ENCODE measurements at places on chromosomes 5 and 9.
A peak's percentile ranks its signal among the peaks of the same experiment; 100 is the strongest.

DNA sequence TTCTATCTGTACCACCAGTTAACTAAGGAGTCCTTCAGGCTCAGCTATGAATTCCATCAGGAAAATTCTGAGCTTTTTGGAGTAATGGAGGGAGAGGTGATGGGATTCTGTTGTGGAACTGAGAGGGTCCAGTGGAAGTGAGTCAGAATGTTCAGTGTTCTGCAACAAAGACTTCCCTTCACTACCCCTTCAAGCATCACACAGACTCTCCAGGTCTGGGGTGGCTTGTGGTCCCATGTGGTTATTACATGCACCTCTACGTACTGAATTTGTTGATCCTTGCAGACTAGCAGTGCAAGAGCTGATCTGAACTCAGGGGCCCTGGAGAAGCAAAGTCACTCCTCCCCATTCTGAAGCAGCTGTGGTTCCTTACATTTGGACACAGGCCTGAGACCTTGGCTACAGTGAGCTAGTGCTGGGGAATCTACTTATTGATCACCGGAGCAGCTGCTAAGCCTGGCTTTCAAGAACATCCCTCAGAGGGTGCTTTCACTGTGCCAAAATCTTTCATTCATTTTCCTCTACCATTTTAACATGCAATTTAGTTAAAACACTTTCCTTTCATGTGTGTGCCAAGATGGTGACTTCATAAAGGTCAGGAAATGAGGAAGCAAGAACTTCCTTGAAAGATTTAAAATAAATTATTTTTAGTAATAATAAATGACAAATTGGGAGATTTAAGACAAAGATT is 75.0 kb upstream of the TNC start:
- DNase-seq: no peak

GRCh38 chr9:21708260-21708711 is 94.2 kb upstream of the MTAP start:
- DNase-seq: no peak

GRCh38 chr5:150599917-150600511 is 40.4 kb upstream of the SYNPO start:
- no peak for DNase-seq

- no peak for DNase-seq
Measured at GRCh38 chr9:70962761-70963440, 158.5 kb downstream of the TRPM3 start.

DNA sequence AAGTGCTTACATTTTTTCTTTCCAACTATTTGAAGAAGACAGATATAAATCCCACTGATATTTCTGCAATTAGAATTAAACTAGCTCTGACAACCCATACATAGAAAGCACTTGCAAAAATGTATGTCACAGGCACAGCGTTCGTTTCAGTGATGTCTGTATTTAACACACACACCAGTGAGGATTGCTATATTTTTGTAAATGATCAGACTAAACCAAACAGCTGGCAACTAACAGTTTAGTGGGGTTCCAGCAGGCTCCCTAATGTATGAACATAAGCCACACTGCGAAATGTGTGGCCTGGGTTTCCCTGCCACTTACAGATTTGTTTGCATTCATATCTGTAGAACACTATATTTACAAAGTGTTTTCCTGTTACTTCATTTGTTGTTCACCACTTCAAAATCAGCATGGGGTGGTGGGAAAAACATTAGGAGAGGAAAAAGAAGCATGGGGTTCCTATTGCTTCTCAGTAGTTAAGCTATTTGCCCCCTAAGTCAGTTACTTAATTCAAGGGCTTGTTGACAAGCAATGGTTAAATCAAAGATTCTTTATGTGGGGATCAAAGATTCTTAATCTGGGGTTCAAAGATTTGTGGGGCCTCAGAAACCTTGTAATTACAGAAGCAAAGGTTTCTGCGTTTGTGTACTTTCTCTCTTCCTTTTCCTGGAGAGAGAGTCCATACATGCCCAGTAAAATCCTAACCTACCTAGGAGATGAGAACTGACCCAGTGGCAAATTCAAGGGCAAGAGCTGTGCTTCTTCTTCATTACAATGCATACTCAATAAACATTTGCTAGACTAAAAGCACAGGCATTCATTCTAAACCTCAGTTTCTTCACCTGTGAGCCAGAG is 27.1 kb downstream of the ZNF608 start:
- no peak for DNase-seq

DNA sequence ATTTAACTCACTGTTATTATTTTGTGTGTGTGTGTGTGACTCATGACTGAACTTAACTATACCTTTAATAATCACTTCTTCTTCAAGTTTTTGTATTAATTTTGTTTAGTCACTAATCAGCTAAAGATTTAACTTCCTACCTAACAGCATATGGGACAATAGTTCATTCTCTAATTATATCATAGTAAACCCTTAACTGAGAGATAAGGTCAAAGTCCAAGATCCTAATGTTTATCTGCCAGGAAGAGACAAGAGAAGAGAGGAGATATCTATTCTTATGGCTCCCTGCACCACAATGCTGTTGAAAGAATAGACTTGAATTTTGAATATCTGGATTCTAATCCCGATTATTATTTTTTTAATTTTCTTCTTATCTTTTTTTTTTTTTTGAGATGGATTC is 28.1 kb downstream of the FREM1 start:
- no peak for DNase-seq

- no peak for DNase-seq
Measured at GRCh38 chr5:135343413-135343812, 55.6 kb downstream of the MACROH2A1 start.

GRCh38 chr9:71121275-71122021 is at the start of gene TRPM3:
Gene TRPM3, minus strand, starts transcription at chr9:71121621. Its CDS starts 267 bp downstream, at chr9:71121354.
- peak; percentile 7 for DNase-seq

DNA sequence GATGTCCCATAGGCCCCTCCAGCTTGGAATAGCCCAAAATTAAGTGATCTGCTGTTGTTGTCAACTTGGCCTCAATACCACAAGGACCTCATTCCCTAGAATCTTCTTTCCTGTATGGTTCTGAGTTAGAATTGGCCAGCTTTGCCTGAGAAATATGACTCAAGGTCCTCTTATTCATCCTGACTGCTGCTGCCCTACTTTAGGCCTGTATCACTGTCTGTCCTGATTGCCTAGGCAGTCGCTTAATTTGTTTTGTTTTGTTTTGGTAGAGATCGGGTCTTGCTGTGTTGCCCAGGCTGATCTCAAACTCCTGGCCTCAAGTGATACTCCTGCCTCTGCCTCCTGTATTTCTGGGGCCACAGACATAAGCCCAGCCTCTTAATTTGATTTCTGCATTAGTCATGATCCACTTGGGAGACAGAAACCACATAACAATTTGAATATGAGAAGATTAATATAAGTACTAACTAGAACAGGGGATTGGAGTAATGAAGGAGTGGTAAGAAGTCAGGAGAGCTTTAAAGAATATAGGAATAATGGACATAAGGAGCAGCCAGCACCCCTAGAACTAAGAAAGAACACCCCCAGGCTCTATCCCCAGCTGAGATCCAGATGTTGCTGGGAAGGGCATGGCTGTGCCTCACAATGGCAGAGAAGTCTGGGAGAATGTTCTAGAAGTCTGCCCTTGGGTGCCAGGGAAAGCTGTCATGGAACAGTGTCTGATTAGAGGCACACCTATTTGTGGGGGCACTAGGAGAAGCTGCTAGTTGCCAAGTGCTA is 4.6 kb downstream of the TEX53 start:
- DNase-seq: no peak

DNA sequence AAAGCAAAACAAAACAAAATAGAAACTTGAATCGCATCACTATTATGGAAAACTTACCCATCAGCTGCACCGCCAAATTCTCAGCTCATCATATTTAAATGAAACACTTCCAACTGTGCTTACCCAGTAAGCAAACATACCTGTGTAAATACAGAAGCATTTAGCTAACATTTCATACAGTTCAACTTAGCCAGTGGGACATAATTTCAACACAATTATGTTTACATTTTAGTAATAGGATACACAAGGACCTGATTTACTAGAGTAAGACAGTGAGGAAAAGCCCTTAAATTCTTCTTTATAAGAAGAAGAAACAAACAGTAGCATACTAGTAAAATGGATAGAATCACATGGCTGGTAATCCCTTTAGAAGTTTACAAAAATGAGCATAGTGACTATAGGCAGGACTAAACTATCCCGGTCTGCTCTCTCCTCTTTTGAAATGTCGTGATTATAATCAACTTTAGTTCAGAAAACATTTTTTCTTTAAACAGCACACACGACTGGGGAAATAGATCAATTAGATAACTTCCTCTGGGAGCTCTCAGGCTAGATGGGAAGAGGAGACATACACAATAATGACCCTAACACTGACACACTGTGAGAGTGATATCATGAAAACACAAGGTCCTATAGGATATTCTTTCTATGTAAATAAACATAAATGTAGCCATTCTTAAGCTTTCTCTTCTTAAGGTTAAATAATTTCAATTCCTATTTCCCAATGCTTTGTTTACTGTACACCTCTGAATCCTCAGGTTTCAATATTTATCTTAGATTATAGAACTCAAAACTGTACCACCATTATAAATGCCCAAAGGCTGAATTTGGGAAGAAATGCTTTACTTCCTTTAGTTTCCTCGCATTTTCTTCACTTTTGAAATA is 15.9 kb upstream of the CDC20B start:
- DNase-seq: no peak

GRCh38 chr9:21852754-21853153 is 50.3 kb downstream of the MTAP start:
- DNase-seq: no peak

- DNase-seq: no peak
Measured at GRCh38 chr9:120183615-120184014, 396.4 kb downstream of the CDK5RAP2 start.

DNA sequence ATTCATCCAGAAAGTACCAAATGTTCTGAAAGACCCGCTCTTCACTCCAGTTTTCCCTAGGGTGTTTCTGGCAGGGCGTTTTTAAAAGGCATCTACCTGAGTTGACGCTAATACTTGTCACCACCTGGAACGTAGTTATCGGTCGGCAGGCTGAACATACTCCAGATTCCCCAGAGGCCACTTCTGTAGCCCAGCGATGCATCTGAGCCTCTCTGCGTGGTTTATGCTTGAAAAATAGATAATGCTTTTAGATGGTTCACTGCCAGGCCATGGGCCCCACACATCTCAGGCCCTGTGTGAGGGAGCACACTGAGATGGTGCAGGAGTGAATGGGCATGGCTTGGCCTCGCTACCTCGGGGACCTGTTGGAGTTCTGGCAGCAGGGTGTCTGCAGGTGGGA is 33.0 kb upstream of the NCS1 start:
- DNase-seq: no peak

GRCh38 chr5:154771383-154771901 is 16.3 kb downstream of the LARP1 start:
- no peak for DNase-seq

- no peak for DNase-seq
Measured at GRCh38 chr9:2085716-2086115, 70.6 kb downstream of the SMARCA2 start.

- DNase-seq: no peak
Measured at GRCh38 chr9:82456642-82457041, 468.1 kb downstream of the SPATA31D1 start.

- no peak for DNase-seq
Measured at GRCh38 chr9:133892193-133892920, 99.8 kb downstream of the VAV2 start.

- DNase-seq: no peak
Measured at GRCh38 chr5:143741421-143741820, 70.5 kb upstream of the HMHB1 start.

DNA sequence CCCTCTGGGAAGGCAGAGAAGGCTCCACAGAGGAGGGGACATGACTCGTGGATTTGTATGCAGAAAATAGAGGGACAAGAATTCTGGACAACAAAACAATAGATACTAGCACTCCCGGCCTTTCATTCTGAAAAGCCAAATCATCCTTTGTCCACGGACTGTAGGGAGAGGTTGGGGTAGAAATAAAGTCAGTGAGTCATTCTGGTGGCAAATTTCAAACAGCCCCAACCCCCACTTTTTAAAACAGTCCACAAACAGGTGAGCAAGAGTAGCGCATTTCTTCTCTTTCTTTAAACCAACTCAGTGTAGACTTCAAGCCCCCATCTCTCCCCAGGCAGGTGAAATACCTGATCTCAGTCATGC is 56.1 kb downstream of the PTPDC1 start:
- no peak for DNase-seq

DNA sequence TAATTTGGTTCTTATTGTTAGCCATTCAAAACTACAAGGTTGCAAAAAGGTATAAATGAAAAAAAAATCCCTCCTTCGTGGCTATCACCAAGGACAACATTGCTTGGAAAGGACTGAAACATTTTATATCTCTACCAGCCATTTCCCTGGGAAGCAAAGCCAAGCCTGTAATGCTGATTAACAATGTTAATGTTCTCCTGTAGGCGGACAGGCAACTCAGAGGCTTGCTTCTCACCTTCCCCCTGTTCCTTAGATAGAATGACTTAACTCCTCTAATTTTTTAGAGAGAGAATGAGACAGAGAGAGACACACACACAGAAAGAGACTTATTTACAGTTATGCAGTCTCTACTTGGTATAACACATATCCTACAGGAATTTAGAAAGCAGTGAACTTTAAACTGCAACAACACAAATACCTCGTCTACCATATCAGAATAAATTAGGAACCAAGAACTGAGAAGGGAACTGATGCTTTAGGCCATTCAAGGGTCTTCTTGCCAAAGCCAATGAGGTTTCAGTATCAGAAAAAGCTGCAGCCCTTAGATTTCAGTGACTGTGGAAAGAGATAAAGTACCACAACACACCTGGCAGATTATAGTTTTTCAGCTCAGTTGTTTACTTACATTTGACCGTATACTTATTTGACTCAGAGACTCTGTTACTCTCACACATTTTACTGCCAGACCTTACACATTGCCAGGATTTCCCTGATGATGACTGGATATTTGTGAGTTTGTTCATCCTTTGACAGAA is 20.9 kb upstream of the MAN2A1 start:
- peak; percentile 58 for DNase-seq

DNA sequence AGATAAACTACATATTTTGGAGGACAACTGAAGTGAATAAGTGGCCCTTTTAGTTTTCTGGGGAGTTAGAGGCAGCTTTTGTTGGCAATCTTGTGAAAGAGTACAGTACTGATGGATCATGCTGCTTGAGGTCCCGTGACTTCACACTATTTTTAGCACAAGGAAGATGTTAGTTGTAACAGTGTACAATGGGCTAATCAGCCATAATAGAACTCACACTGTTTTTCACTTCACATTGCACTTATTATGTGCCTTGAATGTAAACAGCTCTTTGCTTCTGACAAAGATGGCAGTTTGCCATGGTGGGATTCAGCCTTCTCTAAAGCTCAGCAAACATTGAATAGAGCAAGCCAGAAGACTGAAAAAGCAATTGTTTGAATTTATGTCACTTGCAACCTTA is 176.7 kb upstream of the ZNF608 start:
- DNase-seq: peak; percentile 93

GRCh38 chr5:96093890-96094381 is 132.3 kb upstream of the ELL2 start:
- no peak for DNase-seq

- no peak for DNase-seq
Measured at GRCh38 chr9:109950710-109951443, 170.9 kb downstream of the PALM2AKAP2 start.

- DNase-seq: peak; percentile 63
Measured at GRCh38 chr5:88785746-88786565, 97.0 kb downstream of the MEF2C start.

GRCh38 chr9:3662671-3663070 is 136.9 kb upstream of the RFX3 start:
- DNase-seq: no peak

- no peak for DNase-seq
Measured at GRCh38 chr5:171574376-171574775, 154.9 kb downstream of the FGF18 start.
